GM23338 (cell line): ENCODE measurements at places on chromosomes 2 and 18.

- no peak for DNase-seq
These were observed 28.7 kb downstream of the CCDC141 start for GRCh38 chr2:179021258-179021657.

DNA sequence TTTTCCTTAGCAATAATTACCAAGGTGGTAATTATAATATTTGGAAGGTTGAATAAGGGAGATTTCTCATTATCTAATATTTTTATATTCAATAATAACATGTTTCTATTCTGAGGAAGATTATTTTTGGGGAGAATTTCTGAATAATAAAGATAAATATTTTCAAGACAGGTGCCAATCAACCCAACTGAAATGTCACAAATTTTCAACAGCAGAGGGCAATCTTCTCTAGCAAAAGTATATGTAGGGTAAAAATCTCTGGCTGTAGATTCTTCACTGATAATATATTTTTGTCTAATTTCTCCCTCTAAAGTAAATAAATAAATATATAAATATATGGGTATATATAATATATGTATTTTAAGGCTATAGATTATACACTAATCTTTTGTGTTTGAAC, 1187.2 kb upstream of the CRIM1 start:
- DNase-seq = peak; percentile 29

DNA sequence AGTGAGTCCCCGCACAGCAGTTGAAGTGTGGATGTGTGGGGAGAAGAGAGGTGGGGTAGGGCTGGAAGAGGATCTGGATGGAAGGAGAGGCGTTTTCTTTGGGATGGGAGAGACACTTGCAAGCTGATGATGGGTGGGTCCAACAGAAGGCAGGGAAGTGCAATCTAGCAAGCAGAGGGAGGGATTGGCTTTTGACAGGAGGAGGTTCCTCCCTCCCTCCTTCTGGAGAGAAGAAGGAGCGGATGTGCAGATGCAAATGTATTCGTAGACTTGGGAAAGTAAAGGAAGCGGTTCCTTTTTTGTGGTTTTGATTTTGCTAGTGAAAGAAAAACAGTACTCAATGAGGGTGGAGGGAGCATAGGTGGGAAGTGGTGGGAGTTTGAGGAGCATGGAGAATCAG, 48.9 kb downstream of the LAMA3 start:
- DNase-seq = no peak

- peak; percentile 6 for DNase-seq
These were observed 45.7 kb upstream of the CUL3 start for GRCh38 chr2:224630659-224631550.

DNA sequence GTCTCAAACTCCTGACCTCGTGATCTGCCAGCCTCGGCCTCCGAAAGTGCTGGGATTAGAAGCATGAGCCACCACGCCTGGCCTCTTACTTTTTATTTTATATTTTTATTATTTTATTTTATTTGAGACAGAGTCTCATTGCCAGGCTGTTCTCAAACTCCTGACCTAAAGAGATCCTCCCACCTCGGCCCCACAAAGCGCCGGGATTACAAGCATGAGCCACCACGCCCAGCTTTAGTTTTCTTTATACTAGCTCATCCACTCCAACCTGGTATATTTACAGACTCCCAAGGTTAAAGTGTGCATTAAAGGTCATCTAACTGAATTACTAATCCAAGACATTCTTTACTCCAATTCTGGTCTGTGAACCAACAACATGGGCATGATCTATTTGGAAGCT, 26.8 kb downstream of the ATAD2B start:
- no peak for DNase-seq

- DNase-seq = no peak
These were observed 117.9 kb upstream of the PELI1 start for GRCh38 chr2:64262071-64262470.

- DNase-seq = no peak
These were observed 131.7 kb downstream of the BCL2L11 start for GRCh38 chr2:111252436-111252835.

GRCh38 chr2:149488706-149489440, 98.7 kb downstream of the MMADHC start:
- DNase-seq = no peak

DNA sequence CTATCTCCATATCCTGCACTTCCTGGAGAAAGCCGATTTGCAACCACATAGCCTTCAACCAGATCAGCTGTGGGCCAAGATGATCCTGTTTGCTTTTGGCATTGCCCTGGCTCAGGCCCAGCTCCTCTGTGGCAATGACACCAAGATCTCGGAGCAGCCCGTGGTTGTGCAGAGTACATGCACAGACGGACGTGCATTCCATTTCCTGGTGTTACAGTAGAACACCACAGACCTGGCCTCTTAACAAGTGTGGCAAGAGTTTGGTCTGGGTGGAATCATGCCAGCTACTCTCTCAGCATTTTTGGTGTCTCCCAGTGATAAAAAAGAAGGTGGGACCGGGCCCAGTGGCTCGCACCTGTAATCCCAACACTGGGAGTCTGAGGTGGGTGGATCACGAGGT, 20.0 kb downstream of the MALT1 start:
- no peak for DNase-seq

DNA sequence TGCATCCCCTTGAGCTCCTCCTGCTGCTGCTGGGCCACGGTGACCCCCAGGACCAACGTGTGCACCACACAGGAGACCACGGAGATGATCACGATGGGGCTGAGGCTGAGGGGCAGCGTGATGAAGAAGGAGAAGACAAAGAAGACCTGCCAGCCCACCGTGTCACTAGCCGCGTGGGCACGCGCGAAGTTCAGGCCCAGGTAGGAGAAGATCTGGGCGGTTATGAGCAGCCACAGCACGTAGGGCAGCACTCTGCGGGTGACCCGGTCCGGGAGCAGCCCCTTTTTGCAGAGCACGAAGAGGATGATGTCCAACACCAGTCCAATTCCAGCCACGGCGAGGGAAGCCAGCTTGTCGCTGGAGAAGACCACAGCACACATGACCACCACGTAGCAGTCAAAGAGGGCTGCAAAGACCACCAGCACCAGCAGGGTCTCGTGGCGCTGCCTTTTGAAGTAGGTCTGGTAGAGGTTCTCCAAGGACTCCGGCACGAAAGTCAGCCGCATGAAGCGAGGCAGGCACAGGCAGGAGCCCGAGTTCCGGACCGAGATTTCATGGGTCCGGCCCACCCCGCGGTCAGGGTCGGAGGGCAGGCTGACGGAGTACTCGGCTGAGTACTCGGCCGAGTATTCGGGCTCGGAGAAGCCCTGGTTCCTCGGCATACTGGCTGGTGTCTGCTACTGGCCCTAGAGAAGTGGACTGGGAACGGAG, 1.6 kb downstream of the ADCY3 start:
- DNase-seq = no peak

DNA sequence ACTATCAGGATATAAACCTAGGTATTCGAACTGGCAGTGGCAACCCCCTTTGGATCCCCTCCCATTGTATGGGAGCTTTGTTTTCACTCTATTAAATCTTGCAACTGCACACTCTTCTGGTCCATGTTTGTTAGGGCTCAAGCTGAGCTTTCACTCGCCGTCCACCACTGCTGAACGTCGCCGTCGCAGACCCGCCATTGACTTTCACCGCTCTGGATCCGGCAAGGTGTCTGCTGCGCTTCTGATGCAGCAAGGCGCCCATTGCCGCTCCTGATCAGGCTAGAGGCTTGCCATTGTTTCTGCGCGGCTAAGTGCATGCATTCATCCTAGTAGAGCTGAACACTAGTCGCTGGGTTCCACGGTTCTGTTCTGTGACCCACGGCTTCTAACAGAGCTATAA, 69.1 kb downstream of the LCLAT1 start:
- DNase-seq = no peak

- DNase-seq = no peak
These were observed 99.0 kb upstream of the LTBP1 start for GRCh38 chr2:32847734-32848133.

DNA sequence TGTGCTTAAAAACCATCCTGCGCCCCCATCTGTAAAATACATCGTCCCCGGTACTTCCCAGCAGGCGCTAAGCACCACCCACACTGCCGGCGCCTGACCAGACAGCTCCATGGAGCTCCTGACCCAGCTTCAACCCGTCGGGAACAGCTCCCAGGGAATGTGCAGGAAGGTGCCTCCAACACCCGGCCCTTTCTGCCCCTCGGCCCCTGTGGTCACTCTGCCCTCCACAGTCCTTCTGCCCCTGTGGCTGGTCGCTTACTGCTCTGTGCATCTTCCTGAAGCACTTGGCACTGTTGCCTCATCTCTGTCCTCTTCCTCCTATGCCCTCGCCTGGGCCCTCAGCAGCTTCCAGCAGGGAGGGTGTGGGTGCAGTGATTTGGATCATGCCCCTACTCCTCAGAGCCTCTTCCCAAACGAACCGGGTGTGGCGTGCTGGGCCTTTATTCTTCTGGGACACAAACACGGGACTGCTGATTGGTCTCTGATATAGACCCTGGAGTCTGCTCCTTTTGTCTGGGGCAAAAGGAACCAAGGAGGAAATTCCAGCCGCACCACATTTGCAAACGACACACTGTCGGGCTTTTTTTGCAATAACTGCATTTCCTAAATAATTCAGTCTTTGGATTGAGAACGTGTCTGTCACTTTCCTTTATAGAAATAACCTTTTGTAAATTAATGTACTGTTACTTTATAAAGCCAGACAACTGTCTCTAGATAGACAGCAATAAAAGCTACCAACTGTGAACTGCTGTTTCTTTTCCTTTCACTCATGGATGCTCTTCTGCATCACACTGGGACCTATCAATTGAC, 65.9 kb downstream of the ADI1 start:
- DNase-seq = no peak

- no peak for DNase-seq
These were observed 3.3 kb upstream of the ACTR3 start for GRCh38 chr2:113886479-113887008.

DNA sequence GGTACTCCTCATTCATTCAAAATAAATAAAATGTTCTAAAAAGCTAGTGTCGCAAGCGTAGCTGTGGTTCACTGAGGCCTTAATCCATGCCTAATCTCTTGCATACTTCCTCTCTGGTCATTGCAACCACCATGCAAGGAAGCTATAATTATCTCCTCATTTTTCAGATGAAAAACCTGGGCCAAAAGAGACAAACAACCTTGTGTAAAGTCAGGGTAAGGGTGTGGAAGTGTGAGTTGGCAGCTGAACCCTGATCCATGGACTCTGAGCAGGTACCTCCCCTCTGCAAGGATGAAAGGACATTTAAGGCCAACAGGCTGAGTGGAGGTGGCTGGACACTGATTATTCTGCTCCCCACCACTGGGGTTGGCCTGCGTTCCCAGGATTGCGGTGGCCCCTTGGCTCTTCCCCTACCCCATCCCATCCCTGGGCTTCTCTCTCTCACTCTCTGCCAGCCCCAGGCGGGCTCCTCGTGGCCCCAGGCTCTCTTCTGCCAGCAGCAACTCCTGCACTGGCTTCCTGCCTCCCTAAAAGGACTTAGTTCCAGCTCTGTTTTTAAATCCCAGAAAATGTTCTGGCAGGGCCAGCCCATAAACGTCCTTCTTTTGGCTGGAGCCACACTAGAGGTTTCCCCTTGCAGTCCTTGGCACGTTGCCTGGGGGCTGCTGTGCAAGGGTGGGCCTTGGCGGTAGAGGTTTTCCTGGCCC, 72.0 kb upstream of the AFF3 start:
- DNase-seq = no peak

GRCh38 chr2:73937103-73937885, 10.6 kb downstream of the DGUOK start:
- no peak for DNase-seq

DNA sequence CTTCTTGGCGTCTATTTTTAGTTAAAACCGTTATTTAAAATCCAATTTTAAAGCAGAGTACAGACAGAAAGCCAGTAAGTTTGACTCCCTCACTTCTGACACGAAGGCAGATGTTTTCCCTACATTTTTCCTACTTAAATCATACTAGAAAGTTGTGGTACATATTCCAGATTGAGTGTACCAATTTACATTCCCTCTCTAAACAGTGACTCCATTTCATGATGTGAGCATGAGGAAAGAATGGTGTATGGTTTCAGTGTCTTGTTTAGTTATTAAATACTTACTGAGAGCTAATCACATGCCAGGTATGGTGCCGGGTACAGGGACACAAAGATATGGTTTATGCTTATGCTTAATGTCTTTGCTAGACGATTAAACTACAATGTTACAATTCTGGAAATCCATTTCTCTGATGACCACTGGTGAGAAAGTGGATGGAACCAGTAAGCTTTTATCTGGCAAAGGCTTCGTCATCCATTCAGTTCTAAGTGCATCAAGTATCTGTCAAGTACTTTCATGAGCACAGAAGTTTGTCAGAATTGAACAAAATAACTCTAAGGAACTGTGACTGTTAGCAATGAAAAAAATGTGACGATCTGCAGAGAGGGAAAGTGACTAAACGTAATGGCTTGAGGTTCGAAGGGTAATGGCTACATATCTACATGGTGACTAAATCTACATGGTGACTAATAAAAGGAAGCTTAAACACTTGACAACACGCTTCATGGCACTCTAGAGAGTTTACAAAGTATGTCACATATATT, 25.7 kb downstream of the MAP4K3 start:
- no peak for DNase-seq

DNA sequence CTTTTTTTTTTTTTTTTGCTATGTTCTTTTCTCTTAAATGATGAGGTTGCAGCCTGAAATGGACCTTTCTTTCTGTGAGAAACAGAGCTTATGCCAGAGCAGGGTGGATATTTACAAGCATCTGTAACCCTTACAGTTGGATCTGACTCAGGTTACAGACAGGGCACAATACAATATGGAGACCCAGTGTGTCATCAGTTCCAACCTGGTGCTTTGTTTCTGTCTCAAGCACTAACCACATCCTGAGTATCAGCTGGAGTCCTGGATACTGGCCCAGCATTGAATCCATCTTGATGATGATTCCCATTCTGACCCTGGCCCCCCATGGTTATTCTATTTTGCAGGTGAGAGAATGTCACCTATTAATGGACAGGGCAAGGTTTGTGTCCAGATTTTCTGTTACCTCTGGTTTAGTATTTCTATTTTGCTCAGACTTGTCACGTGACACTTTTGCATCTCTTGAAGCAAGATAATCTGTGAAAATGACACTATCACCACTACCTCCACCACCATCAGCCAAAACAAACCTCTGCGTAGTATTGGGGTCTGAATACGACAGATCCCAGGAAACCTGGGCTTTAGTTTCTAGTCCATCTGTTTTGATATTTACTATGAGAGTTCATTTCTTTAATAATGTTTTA, 174.0 kb downstream of the CCDC85A start:
- DNase-seq = no peak

GRCh38 chr2:15636972-15637785, 45.5 kb downstream of the DDX1 start:
- peak; percentile 85 for DNase-seq

DNA sequence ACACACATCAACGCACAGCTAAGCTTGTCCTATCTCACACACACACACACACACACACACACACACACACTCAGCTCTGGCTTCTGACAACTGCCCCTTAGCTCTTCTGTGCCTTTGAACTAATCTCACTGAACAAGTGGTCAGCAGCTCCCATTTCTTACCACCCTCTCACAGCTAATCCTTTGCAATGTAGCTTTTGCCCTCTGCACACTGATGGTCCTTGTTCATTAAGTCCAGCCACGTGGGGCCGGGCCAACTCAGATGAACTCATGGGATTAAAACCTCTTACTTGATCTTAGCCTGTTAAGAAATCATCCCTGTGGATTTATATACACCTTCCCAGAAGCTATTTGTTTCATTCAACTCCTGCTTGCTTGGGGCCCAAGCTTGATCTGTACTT, 36.6 kb downstream of the DPYSL5 start:
- DNase-seq = no peak
